ENCODE measurements at places on chromosomes 5 and 9.

DNA sequence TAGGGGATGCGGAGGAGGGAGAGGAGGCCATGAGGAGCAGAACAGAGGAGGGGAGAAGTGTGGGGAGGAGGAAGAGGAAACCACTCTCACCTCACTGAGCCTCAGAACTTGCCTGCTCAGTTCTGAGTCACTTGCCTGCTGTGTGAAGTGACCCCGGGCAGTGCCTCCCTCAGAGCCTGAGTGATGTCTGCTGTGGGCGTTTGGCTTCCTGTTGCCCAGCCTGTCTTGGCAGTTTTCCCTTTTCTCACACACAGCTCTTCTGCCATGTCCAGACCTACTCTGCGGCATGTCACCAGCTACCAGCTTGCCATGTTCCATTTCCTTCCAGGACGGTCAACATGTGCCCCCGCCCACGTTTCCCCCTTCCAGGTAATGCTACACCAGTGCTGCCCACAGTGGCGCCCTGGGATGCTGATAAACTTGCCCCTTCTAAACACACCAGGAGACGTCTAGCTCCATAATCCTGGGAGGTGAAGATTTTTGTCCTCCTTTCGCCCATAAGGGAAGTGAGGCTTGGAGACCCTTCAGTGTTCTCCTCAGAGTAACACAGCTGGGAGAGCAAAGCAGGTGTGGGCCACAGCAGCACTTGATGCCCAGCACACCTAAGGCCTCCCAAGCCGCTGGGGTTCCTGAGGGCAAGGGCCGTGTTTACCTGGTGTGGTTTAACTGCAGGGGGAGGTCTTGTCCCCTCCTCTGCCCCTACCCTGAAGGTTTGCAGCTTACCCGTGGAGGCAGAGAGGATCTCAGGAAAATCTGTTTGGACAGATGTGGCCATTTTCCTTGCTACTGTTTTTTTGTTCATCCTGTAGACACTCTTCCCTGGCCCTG, 63.8 kb upstream of the RNF130 start:
- peak; percentile 66 for DNase-seq

GRCh38 chr5:149299451-149300054, 27.9 kb downstream of the AFAP1L1 start:
- DNase-seq, result no peak

GRCh38 chr5:30337084-30337573, 856.4 kb upstream of the CDH6 start:
- DNase-seq, result no peak

DNA sequence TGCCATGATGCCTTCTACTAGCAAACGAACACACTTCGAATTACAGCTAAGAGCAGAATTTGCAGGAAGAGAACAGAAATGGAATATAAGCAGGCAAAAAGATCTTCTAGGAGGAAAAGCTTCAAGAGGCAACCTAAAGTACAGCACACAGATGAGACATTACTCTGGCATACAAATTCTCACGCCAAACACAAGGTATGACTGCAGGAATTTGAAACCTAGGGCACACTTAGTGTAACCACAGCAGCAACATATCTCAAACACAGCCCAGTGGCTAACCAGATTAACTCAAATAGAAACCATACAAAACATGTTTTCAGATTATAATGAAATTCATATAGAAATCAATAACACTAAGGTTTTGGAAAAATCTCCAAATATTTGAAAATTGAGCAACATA, 481.0 kb upstream of the RGMB start:
- DNase-seq, result no peak

DNA sequence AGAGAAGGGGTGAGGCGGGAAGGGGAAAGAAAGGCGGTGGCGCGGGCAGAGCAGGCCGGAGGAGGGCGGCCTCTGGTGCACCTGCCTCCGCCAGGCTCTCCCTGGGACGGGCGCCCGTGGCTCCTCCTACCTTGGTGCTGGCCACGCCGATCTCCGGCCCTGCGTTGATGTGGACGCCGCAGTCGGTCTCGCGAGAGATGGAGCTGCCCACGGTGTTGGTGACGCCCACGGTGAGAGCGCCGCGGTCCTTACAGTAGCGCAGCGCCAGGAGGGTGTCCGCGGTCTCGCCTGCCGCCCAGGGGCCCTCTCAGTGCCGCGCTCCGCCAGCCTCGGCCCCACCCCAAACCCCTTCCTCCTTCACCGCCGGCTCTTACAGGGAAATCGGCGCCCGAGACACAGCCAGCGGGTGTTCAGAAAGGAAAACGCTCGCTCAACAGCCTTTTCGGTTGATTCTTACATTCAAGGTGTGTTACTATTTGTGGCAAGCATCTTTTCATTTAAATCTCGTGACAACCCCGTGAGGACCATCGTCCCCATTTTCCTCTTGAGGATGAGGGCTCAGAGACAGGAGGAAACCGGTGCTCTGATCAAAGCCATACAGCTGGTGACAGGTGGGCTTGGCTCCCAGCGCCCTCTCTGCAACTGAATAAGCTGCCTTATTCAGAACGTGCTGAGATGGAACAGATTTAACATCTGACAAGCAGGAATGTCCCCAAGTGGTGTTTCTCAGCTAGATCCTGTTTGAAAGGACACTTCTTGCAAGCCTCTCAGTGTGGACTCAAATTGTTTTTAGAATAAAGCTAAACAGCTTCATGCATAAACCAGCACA, 22.0 kb upstream of the MAPK9 start:
- peak; percentile 84 for DNase-seq

DNA sequence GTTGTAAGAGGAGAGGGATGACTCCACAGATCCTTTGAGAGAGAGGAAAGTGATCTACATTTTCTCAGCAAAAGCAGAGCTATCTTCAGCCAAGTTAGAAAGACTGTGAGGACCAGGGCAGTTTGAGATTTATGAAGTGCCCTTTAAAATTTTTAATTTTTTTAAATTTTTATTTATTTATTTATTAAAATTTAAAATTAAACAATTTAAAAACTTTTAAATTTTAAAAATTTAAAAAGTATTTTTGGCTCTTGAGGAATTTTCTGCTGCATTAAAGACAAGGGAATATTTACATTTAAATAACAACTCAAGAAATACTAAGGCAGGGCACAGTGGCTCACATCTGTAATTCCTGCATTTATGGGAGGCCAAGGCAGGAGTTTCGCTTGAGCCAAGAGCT, 30.4 kb upstream of the OCLN start:
- no peak for DNase-seq

- no peak for DNase-seq
Measured at GRCh38 chr5:21823588-21823987, 1029.6 kb downstream of the CDH12 start.

- DNase-seq, result no peak
Measured at GRCh38 chr5:178350361-178351220, 118.0 kb upstream of the PHYKPL start.

DNA sequence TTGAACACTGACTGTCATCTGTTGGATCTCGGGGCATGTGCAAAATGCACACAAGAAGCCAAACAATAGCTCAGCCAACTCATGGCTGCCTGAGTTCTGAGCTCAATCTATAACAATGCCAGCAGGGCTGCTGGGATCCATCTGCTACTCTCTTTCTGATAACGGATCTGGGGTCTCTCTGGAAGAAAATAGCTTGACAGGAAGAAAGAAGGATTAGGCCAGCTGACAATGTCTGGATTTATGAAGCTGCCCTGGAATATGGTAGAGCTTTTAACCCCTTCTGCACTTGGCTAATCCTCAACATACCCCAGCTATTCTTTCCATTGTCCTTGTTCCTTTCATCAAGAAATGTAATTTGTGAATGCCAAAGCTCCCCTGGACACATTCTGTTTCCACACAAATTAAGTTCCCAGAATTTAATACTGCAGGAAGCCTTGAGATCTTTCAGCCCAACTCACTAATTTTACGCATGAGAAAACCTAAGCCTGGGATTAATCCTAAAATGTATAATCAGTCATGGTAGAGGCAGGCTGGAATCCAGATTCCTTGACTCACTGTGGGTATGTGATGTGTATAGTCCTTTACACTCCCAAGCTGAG, 62.7 kb upstream of the PCA3 start:
- no peak for DNase-seq

- DNase-seq, result no peak
Measured at GRCh38 chr5:72270037-72270436, 50.0 kb downstream of the MRPS27 start.

DNA sequence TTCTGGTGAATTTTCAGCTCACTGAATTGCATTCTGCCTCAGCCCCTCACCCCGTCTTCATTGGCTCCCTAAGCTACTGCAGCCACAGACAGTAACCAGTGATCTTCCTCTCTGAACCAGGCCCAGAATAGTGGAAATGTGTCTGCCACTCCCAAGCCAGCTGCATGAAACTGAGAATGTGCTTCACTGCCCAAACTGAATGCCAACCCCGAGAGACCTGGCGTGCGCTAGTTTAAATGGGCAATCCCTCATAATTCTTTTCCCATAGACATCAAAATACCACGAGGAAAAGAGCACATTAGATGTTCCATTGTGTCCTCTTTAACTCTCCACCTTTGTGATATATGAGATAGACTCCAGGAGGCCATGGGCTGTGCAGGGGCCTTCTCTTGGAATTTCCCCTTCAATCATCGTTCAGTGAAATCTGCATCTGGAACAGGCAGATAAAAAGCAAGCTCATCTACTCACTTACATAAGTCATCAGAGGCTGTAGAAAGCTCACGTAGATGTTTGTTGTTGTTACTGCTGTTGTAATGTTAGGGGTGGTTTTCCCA, 320.2 kb downstream of the NFIB start:
- DNase-seq, result no peak

DNA sequence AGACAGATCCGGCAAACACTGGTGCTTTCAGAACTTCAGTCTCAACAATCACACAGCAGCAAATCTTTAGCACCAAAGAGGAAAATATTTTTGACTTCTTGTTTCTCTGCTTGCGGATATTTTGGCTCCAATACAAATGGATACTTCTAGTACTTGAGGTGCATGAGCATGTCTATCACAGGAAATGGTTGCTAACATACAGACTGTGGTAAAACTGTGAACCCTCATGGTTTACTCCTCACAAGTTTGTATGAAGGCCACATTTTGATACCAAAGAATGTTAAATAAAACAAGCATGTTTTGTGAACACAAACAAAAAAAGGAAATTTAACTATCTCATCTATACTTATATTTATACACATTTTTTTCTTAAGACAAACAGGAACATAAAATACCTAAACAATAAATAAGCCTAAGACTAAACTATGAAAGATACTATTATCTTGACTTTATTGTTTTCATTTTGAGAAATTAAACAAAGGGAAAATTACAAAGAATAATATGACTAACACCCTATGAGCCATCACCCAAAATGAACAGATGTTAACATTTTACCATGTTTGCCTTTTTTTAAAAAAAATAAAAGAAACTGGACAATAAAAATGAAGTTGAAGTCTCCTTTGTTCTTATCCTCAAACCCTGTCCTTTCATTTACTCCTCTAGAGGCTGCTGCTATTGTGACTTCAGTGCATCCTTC, 135.0 kb upstream of the LHFPL2 start:
- no peak for DNase-seq

- DNase-seq, result no peak
Measured at GRCh38 chr5:107533910-107534876, 136.5 kb downstream of the EFNA5 start.

DNA sequence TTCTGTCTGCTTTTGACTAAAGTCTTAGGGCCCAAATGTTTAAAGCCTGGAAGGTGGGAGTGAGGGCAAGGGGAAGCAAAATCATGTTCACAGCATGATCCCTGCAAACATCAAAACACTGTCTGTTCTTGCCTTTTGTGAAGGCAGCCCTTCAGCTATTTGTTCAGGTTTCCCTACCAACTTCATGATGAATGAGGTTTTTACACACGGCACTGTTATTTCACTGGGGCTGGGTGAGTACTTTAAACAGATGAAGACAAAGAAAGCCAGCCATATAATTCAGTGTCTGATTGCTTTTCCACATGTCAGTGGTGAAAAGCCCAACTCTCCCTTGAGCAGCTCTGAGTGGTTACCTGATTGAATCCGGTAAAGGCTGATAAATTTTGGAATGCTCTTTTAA, 224.7 kb upstream of the GRAMD2B start:
- no peak for DNase-seq

- no peak for DNase-seq
Measured at GRCh38 chr5:136039202-136039601, 10.4 kb downstream of the TGFBI start.

GRCh38 chr5:158987231-158987630, 112.5 kb downstream of the EBF1 start:
- DNase-seq, result no peak

DNA sequence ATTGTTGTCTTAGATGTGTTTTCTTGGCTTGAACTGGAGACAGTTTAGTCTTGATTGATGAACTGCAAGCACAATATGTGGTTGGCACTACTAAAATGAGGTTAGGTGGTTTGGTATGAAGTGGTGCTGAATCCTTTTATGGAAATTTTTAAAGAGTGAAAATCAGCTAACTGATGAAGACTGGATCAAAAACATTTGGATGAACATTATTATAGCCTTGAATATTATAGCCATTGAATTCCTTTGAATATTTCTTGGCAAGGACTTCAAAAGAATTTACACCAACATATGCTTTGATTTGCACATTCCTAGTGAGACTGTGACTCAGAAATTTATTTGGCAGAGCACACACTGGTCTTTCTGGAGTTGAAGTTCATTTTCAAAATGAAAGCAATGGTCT, 318.3 kb downstream of the CHSY3 start:
- no peak for DNase-seq

DNA sequence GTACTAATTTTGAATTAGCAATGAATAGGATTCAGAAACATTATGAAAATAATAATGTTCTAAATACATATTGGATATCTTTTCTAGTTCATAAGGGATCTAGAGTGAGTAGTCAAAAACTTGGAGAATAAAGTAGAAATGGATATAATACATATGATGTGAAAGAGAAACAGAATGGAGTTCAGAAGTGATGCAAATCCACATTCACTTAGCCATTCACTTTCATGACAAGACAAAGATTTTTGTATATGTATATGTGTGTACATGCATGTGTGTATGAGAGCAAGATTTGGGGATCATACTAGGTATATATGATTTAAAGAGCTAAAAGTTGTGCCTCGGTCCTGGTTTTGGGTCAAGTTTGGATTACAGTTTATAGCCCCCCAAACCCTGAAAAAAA, 34.1 kb downstream of the TMEM252 start:
- no peak for DNase-seq

- no peak for DNase-seq
Measured at GRCh38 chr5:157290981-157291711, 25.2 kb downstream of the CYFIP2 start.

DNA sequence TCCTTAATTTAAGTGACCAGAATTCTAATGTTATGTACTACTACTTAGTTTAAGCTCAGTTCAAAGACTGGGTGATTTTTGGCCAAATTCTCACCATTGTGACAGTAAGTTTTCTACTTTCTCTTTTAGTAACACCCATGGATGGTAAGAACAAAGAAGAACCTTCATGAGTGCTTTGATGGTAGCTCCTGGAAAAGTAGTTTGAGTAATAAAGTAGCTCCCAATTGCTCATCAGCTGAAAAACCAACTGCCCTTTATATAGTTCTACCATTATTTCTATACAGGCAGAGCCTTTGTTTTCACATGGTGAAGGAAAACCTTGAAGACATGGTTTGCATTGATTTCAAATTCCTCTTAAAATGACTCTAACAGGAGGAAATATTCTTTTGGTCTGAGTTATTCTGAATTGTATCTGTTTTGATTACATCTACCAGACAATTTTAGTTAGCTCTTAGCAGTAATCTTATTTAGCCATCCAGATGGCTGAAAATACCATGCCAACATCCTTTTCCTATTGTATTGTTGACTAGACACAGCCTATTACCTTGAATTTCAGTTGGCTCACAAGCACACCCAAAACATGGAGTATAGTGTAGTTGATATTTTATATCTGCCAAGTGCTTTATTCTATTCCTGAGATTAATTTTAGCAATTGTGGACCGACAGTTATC, 23.7 kb upstream of the STARD4 start:
- no peak for DNase-seq

All from stimulated activated CD8-positive, alpha-beta memory T cell treated with anti-CD3 and anti-CD28 coated beads, Interleukin-4, amount 100 ng/mL, for 48 hours (primary cell).